ENCODE measurements at places on chromosomes 6 and 20.

- no peak for DNase-seq
These were observed 703 bp downstream of the EPHA7 start for GRCh38 chr6:93418408-93419303.

- no peak for DNase-seq
These were observed 43.4 kb downstream of the MYH7B start for GRCh38 chr20:34999021-34999451.

GRCh38 chr6:39347206-39347605 is 24.7 kb upstream of the KCNK16 start:
- DNase-seq, result no peak

GRCh38 chr6:46381579-46381978 is 109.7 kb downstream of the RCAN2 start:
- no peak for DNase-seq

DNA sequence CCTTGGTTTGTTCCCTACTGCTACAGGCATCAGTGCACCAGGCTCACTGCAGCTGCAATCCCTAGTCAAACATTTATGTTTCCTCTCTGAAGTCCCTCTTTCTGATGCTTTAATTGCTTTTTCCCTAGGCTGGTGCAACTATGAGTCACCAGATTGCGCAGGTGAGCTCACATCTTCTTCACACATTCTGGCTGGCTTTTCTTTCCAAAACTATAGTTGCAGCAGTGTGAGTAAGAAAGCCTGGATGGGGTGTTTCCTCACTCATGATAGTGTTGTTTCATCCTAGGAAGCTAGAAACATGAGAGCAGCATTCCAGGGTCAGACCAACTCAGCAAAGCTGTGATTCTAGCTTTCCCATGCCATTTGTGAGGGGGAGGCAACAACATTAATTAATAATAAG is 296.4 kb downstream of the PAX1 start:
- DNase-seq, result no peak

DNA sequence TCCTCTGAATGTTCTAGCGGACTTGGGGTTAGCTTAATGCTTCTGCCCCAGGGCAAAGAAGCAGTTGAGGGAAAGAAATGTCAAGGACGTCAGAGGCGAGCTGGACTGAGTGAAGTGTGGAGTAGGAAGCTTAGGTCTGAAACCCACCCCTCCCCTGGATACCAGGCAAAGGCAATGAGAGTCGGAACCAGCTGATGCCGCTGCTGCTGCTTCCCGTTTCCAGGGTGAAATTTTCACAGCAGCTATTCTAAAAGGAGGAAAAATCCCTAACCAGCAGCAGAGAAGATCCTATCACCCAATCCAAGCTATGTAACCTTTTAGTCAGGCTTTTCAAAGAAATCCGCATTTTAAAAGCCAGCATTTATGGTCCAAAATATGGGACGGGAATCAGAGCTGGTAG is 564.3 kb downstream of the LMBRD1 start:
- no peak for DNase-seq

DNA sequence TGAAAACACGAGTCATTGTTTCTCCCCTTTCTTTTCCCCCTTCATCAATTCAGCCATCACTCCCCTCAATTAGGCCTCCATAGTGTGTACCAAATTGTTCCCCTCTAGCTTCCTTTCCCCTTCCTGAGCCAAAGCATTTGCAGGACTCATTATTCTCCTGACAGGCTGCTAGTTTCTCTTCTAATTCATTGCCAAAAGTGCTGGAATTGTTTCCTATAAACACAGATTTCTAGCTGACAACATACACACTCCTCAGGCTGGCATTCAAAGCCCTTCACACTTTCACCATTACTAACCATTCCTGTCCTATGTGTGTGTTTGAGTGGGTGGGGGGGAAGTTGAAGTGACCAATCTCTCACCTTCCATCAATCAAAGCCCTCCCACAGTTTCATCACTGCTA is 444.2 kb upstream of the OPRM1 start:
- DNase-seq, result no peak

DNA sequence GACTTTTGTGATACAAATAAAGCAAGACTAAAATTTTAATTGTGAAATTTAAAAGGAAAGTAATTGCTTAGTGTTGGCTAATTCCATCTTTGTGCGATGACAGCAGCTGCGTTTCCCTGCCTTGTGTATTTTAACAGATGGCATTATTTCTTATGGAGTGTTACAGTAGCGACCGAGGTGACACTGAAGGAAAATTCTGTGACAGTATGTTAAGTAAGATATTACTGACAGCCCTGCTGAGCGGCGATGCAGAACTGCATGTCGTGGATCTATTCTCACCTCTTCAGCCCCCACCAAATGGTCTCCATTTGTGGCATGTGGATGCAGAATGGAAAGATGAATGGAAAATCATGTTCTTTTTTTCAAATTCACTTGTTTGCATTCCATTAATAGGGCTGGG is 289.4 kb downstream of the RNF144B start:
- DNase-seq, result no peak

DNA sequence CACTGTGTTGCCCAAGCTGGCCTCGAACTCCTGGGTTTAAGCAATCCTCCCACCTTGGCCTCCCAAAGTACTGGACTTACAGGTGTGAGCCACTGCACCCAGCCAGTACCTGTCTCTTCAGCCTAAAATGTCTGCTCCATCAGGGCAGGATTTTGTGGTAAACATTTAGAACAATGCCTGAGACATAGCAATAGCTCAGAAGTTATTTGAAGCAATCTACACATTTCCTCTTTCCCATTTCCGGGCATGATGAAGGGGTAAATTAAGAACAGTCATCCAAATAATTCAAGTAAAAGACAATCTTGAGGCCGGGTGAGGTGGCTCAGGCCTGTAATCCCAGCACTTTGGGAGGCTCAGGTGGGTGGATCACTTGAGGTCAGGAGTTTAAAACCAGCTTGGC is 69.0 kb upstream of the ZNF217 start:
- no peak for DNase-seq

GRCh38 chr6:75493400-75494064 is at the start of gene FILIP1:
TSS of gene FILIP1 (minus strand) at chr6:75493800. CDS start at chr6:75414972, 78,828 bp downstream.
- DNase-seq, result no peak

DNA sequence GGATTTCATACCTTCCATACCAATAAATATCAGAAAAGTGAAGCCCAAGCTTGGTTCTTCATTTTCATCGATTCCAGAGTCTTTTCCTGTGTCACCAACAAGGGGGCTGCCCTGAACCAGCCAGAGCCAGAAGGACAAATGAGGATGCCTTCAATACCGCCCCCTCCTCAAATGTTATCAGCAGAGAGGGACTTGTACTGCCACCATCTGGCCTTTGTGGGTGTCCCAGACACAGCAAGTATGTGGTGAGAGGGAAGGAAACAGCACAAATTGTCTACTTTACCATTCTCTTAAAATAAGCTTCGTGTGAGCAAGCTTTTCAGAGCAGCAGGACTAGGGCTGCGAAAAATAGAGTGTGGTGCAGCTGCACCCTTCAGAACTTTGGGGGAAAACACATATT is 165.3 kb downstream of the SOBP start:
- no peak for DNase-seq

DNA sequence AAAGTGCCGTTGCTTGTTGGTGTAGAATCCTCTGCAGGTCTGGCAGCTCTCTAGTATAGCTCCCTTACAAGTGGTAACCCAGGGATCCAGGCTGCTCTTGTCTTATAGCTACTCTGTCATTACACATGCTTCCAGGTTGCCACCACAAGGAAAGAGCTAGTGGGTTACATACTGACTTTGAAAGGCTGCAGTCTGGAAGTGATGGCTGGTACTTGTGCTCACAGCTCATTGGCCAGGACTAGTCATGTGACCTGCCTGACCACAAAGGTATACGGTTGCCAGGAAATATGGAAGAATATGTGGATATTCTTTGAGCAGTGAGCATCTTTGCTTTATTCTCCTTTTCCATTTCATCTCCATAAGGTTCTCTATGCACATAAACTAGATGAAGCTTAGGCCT is 46.0 kb downstream of the RREB1 start:
- DNase-seq, result no peak

- peak; percentile 38 for DNase-seq
These were observed at the start of gene ECI2 for GRCh38 chr6:4134841-4135664. TSS of gene ECI2 (minus strand) at chr6:4135575. CDS start at chr6:4135560, 15 bp downstream.

DNA sequence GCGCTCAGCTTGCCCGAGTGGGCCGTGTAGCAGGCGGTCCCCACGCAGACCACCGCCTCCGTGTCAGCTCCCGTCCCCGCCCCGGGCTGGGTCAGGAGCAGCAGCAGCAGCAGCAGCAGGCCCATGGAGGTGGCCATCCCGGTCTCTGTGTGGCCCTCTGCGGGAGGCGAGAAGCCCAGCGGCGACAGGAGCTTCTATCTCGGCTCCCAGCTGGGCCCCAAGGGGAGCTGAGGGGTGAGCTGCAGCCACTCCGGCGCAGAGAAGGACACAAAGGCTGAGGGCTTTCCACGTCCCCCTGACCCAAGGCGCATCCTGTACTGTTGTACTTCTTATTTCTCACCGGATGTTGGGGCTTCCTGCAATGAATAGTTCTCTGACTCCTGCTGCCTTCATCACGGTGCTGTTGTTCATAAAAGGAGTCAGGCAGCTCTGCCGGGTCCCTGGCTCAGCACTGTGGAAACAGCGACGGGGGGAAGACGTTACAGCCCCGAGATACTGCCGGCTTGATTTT is at the start of gene CD93:
Gene CD93 (minus strand): TSS at position 269 of the 511 bp plus-strand sequence. CDS start 132 bp downstream, at position 137.
- DNase-seq, result no peak

GRCh38 chr20:64045346-64046011 is 4.0 kb downstream of the SOX18 start:
- no peak for DNase-seq

DNA sequence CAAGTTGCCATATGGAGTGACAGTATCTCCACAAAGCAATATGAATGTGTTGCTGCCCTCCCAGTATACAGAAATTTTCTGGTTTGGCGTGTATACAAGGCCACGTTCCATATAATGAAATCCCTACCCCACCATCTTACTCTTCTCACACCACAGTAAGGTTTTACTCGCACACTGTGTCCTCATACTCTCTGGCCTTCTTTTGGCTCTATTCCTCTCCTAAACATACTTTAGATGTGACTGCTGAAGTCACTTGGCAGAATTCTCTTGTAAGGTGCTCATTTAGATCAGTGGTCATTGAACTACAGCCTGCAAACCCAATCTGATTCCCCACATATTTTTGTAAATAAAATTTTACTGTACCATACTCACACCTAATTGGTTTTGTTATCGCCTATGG is 123.2 kb downstream of the RFPL4B start:
- DNase-seq, result no peak

DNA sequence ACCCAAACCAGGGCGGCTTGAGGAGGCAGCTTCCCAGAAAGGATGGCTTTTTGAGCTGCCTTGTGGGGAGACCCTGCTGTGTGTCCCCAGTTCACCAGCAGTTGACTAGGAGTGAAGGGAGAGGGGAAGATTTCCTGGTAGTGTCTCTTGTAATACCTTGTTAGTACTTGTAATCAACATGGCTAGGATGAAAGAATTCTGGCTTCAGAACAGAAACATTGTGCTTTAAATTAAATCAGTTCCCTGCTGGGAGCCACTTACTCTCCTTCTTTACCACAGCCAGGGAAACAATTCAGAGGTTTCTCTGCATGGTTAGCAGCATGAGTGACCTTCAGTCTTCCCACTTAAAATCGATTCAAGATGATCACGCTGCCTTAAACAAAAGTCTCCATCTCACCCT is 525.4 kb upstream of the ID4 start:
- no peak for DNase-seq

Measured in stimulated activated CD4-positive, alpha-beta T cell treated with anti-CD3 and anti-CD28 coated beads, Interleukin-4, amount 100 ng/mL, for 4 hours (primary cell).